ENCODE measurements at places on chromosomes 6 and 20.
A peak's percentile ranks its signal among the peaks of the same experiment; 100 is the strongest.

- no peak for DNase-seq
These were observed 20.9 kb upstream of the VNN1 start for GRCh38 chr6:132734694-132735236.

GRCh38 chr20:58492795-58493524 lies 22.2 kb downstream of the APCDD1L start:
- DNase-seq, result no peak

DNA sequence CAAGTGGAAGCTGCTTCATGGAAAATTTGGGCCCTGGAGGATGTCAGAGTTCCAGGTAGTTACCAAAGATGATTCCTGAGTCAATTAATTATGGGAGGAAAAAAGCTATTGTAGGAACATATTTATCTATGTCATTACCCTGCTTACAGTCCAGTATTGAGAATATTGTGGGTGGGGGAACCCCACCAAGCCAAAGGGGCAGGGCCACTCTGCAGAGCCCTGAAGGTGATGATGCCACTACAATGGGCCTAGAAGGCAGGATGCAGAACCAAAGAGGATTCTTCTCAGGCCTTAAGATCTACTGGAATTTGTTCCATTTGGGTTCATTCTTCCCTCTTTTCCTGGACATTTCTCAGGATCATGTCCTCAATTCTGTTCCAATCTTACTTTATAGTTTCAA lies 375.2 kb upstream of the MARCKS start:
- no peak for DNase-seq

DNA sequence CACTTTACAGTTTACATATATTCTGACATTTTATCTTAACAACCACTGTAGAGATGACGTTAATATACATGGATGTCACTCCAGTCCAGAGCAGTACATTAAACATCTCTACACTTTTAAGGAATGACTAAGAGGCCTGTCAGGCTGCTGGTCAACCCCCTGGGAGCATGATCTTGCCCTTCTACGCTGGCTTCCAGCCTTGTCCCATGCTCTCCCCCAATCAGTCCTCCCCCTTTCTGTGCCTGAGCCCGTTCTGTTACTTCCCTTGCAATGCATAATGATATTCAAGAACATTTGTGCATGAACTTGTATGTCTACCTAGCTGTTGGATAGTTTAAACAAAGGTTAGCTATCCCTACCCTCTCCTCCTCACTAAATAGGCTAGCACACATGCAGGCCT lies 40.5 kb upstream of the PLCB4 start:
- DNase-seq, result no peak

DNA sequence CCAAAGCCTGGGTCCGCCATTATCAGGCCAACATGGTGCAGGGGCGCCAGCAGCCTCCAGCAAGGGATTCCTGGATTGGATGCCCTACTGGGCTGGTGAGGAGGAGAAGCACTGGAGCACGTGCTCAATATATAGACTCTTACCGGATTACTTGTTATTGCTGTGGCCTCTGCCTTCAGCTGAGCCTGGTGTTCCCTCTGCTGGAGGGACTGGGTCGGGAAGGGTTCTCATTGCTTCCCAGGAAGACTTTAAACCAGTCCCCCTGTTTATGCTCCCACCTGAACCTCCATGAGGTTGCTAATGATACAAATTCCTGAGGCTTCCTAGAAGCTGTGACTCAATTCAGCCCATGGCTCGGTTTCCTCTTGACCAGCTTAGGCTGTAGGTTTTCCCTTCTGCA lies 186.7 kb upstream of the ARID1B start:
- DNase-seq, result no peak

DNA sequence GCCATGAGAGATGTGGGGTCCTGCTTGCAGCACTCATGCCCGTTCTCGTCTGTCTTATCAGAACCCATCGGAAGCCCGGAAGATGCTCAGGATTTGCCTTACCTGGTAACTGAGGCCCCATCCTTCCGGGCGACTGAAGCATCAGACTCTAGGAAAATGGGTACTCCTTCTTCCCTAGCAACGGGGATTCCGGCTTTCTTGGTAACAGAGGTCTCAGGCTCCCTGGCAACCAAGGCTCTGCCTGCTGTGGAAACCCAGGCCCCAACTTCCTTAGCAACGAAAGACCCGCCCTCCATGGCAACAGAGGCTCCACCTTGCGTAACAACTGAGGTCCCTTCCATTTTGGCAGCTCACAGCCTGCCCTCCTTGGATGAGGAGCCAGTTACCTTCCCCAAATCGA lies 8.3 kb downstream of the PI16 start:
- DNase-seq, result peak; percentile 73

GRCh38 chr20:41365777-41366545 lies 657 bp downstream of the EMILIN3 start:
- DNase-seq, result peak; percentile 19

DNA sequence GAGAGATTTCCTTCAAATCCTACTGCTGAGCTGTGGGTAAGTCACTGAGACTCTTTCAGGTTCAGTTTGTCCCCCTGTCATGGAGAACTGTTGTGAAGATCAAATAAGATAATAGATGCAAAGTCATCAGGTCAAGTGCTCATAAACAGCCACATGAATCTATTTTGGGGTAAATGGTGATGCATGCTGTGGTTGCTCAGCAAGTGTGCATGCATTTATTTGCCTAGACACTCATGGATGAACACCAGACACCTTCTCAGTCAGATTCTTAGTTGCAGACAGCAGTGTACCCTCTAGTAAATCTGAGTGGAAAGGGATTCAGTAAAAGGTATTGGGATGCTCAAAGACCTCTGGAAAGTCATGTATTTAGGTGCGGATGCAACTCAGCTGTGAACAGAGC lies 168.0 kb upstream of the FOXA2 start:
- DNase-seq, result no peak

DNA sequence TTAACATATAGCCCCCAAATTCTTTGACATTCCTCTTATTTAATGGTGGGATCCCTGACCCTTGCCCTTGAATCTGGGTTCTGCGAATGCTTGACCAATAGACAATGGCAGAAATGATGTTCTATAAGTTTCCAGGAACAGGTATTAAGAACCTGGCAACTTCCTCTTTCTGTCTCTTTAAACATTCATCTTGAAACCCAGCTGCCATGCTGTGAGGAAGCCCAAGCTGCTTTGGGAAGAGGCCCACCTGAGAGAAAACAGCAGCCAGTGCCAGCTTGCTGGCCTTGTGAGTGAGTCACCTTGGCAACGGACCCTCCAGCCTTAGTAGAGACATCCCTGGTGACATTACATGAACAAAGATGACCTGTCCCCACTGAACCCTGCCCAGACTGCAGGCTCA lies 45.2 kb upstream of the RALY start:
- no peak for DNase-seq

GRCh38 chr6:170032197-170032596 lies 258.7 kb downstream of the DLL1 start:
- DNase-seq, result peak; percentile 43

DNA sequence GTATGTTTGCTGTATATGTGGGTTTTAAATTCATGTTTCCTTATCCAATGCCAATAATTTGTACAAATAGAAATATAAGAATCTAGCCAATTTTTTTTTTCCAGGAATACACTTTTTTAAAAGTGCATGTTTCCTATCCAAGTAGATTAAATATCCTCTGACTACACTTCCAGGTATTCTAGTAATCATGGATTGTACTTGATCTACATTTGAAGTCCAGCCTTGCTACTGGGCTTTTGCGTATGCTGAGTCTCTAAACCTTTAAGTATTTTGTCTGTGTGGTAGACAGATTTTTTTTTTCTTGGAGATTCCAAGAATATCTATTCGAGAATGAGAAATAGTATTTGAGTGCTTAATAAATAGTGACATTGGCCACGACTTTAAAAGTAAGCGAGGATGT lies 188.3 kb downstream of the SASH1 start:
- DNase-seq, result no peak

GRCh38 chr20:36104856-36105255 lies 49.7 kb upstream of the EPB41L1 start:
- DNase-seq, result no peak

Measured in mucosa of descending colon (tissue), 3 donors.